ENCODE measurements at places on chromosomes 6 and 20.

DNA sequence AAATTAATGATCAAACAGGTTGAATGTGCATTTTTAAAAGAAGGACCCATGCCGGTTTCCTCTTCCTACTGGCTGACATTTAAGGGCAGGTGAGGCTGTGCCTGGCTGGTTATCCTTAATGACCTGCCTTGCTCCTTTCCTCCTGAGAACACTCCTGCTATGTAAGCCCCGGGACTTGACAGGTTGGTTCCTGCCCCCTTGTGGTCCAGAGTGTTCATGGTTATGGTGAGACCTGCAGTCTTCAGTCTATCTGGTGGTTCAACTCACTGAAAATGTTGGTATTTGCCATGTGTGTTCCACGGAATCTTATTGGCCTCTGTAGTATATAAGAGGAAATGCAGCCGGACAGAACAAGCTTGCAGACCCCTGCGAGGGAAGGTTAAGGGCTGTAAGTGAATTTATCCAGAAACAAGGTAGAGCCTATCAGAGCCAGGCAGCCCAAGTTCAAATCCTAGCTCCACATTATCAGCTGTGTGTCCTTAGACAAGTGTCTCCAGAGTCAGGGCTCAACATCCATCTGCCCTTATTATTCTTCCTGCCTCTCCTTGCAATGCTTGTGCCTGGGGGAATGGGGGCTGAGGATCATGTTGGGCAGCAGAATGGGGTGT, 5.2 kb upstream of the BPIFA3 start:
- peak; percentile 38 for DNase-seq

DNA sequence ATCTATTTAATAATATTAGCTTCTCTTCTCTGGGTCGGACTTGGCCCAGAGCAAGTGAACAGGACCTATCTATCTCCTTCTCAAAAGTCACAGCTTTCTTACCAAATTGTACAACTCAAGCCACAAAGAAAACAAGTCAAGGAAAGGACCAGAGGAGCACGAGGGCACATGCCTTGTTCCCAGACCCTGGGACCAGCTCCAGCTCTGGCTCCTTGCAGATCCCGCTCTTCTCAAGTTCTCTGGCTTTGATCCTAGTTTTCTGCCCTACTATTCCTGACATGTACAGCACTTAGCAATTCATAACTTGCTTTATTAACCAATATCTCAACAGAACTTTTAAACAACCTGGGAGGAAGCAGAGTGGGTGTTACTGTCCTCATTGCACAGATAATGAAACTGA, 185.9 kb downstream of the ESR1 start:
- DNase-seq = no peak

DNA sequence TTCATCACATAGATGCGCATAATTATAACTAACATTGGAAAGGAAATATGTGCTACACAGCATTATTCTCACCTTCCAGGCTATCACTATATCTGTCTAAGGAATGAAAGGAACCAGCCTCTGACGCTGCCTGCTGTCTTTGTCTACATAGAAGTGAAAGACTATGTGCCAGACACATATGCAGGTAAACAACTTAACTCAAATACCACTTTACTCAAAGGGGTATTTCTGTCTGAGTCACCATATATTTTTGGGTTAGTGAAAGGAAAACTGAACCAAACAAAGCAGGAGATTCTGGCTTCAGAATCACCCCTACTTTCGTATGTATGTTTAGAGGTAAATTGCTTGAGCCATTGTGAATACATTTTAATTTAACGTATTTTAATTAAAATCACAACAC, 328.6 kb upstream of the PLCB4 start:
- DNase-seq = no peak

GRCh38 chr6:32432050-32432450, 7.6 kb upstream of the HLA-DRA start:
- DNase-seq = peak; percentile 22

DNA sequence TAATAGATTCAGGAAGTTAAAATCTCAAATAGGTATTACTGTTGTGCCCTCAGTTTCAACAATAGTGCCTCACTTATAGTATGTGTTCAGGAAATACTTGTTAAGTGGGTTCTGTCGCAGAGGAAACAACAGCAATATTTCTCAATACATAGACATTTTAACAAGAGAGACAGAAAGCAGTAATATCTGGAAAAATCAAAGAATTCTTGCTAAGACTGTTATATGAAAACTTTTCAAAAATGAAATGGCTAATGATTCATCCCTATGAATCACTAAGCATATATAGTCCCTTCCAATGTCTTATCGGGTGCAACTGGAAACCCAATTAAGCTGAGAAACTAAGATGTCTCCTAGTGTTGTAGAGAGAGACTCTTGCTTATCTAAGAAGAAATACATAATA, 668.9 kb downstream of the TFAP2A start:
- no peak for DNase-seq

- no peak for DNase-seq
These were observed 96.4 kb downstream of the TULP4 start for GRCh38 chr6:158408552-158409130.

GRCh38 chr6:27091661-27092315, 155.7 kb upstream of the PRSS16 start:
- peak; percentile 87 for DNase-seq

DNA sequence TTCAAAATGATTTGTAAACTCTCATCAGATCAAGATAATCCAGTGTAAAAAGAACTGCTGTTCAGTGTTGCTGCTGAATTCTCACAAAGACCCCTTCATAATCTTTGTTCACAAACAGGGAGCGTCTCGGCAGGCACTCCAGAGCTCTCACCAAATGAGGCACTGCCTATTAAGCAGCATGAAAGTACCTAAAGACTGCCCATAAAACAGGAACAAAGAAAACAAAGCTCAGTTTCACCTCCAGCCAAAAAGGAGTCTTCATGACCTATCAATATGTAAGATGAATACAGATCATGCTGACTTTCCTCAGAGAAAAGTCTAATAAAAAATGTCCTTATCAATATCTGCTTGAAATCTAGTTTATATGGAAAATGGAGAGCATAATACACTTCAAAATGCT, 41.8 kb downstream of the GPR63 start:
- no peak for DNase-seq

- DNase-seq = no peak
These were observed at the start of gene F13A1 for GRCh38 chr6:6319952-6320811. Gene F13A1 (minus strand): TSS chr6:6320662. CDS start chr6:6318664, 1,998 bp downstream.

- no peak for DNase-seq
These were observed 32.6 kb upstream of the MPC1 start for GRCh38 chr6:166415306-166415705.

- DNase-seq = no peak
These were observed 5.0 kb upstream of the BTN2A1 start for GRCh38 chr6:26452631-26453235.

- DNase-seq = no peak
These were observed 379.7 kb upstream of the PTCHD4 start for GRCh38 chr6:48490658-48491057.

DNA sequence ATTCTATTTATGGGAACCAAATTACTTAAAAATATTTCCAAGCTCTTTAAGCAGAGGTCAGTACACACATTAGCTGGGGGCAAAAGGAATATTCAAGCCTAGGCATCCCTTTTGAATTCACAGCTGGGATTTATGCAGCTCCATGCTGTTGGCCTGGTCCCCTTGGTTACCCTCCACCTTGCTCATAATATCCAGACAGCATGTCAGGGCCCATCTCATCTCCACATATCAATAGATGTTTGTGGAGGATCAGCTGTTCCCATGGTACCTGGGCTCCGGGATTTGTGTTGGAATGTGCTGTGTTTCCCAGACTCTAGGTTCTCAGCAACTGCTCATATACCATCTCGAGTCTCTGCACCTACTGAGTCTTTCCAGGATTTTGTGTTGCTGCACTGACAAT, 534.8 kb downstream of the BMP2 start:
- DNase-seq = no peak

DNA sequence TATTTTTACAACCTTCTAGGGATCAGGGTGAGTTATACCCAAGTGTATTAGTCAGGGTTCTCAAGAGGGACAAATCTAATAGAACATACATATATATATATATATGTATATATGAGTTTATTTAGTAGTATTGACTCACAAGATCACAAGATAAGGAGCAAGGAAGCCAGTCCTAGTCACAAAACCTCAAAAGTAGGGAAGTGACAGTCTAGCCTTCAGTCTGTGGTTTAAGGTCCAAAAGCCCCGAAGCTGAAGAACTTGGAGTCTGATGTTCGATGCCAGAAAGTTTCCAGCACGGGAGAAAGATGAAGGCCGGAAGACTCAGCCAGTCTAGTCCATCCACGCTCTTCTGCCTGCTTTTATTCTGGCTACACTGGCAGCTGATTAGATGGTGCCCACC, 632.7 kb upstream of the AGPAT4 start:
- no peak for DNase-seq

- DNase-seq = peak; percentile 74
These were observed 135.6 kb upstream of the SLC22A23 start for GRCh38 chr6:3592371-3592941.

GRCh38 chr6:110359556-110359955, 1.4 kb upstream of the METTL24 start:
- no peak for DNase-seq

GRCh38 chr6:27601668-27602254, 128.9 kb upstream of the ZNF184 start:
- DNase-seq = peak; percentile 84

GRCh38 chr20:14069796-14070195, 74.5 kb downstream of the MACROD2 start:
- DNase-seq = no peak

DNA sequence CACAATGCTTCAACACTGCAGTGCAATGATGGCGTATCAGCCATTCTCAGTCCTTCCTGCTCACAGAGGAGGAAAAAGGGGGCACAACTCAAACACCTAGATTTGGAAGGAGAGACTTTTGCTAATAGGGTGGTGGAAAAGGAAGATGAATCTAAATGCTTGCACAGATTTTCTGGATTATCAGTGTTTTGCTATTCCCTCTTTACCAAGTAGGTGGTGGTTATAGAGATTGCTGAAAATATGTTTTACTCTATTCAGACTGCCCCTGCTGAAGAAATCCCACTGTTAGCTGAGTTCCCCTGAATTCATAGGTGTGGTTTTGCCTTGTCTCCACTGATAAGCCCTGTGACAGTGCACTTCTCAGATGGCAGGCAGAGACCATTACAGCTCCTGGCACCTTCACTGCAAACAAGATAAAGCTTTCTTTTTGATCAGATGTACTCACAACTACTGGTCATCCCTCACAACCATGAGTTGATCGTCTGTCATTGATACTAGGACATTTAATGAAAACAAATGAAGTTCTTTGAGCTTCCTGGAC, 311.4 kb downstream of the KIF16B start:
- no peak for DNase-seq

- no peak for DNase-seq
These were observed 9.9 kb upstream of the HEBP2 start for GRCh38 chr6:138393871-138394783.

DNA sequence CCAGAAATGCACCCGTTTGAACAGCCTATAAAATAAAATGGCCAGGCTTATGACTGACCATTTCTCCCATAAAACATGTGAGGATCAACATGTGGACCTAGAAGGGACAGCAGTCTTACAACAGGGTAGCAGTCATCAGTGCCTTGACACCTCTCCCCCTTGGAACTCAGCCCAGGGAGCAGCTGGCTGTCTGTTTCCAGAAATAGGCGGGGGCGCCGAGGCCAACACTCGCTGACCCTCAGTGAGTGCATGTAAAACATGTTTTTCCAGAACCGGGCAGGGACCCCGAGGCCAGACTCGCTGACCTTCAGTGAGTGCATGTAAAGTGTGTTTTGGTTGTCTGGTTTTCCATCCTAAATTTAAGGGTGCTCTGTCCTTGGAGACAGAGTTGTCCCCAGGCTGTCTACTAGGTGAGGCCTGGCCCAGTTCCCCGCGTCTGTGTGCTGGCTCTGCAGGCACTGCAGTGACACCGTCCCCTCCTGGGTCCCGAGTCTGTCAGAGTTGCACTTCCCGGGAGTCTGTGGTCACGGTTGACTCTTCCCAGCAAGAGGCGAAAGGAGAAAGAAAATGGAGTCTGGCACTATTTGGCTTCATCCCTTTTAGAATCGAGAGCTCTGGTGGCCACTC, 19.8 kb upstream of the ADRM1 start:
- DNase-seq = no peak

GRCh38 chr20:57614490-57615444, 5.5 kb downstream of the ZBP1 start:
- DNase-seq = no peak

- no peak for DNase-seq
These were observed 20.2 kb downstream of the ADGRF4 start for GRCh38 chr6:47718571-47718970.

DNA sequence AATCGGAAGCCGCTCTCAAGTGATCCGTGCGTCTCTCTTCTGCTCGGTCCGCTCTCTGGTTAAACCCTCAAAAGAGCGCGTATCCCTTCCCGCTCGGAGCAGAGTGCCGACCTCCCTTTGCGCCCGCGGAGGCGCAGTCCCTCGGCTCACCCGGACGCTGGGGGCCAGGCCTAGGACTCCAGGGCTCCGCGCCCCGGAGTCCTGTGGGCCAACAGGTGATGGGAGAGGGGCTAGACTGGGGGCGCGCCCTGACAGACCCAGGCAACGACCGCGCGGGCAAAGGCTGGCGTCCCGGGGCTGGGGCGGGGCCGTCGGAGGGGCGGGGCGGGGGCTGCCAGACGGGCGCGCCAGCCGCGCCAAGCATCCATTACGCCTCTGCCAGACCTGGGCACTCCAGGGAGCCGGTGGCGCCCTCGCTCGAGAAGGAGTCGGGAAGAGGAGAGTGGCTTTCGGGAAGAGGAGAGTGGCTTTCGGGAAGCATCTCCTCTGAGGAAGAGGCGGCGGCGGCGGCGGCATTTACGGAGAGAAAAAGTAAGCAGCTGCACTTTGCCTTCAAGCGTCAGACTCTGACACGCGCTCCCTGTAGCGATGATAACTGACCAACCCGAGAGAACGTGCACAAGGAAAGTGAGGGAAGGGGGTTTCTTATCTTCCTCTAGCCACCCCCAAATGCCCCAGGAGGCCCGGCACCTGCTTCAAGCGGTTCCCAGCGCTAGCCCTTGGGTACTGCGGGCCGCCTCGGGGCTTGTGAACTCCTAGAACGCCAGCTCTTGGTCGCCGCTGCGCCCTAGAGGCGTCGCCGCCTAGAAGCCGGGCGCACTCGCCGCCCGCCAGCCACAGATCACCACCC, 2.6 kb downstream of the EPHA7 start:
- peak; percentile 65 for DNase-seq

All from Caki2 (cell line).